ENCODE measurements at places on chromosomes 6 and 20.

GRCh38 chr6:116447052-116447451 is 14.1 kb upstream of the CALHM6 start:
- DNase-seq = no peak

DNA sequence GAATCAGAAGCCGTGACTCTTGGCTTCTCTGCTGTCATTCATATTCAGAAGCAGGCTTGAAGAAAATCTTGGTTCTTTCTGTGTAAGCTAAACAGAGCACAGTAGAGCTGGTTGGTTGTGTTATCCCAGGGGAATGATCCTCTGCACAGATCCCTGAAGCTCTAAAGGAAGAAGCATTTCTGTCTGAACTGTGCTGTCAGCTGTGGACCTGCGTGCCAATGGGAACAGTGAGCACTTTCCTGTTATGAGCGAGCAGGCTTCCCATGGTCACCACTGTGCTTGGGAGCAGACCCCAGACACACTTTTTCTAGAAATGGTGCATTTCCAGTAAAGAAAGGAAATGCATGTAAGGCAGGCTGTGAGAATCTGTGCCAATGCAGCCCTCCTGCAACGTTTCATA is 490.2 kb downstream of the EPM2A start:
- no peak for DNase-seq

GRCh38 chr6:158268361-158269147 is 43.7 kb upstream of the TULP4 start:
- no peak for DNase-seq

GRCh38 chr6:124479991-124480430 is 482.2 kb upstream of the RNF217 start:
- DNase-seq = no peak

- no peak for DNase-seq
Observed at GRCh38 chr6:10269814-10270472, 144.9 kb downstream of the TFAP2A start.

DNA sequence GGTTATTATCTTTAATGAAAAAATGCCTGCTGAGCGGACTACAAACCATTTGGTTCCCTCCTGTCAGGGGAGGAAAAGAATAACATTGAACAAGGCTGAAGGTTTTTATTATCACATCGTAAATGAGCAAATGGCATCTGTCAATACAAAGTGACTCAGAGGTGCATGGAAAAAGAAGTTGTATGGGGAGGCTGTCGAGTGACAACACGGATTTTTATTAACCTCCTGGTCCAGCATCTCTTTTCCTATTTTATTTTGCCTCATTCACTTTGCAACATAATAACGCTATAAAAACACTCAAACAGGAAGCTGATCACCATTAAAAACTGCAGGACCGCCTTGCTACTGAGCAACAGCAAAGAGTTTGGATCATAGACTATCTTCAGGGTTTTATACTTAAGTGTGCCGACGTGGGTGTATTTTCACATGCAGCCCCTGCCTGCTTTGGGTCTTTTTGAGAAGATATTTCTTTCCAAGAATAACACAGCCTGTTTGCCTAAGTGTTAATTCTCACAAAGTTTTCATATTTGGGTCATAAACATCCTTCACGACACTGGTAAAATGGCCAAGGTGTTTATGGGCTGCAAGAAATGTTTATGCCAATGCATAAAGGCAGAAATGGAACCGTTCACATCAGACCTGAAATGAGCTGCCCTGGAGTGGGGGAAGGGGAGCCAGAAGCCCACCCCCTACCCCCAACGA is 132.1 kb upstream of the SALL4 start:
- DNase-seq = no peak

GRCh38 chr6:157325069-157325805 is 1.9 kb upstream of the TMEM242 start:
- no peak for DNase-seq

- no peak for DNase-seq
Observed at GRCh38 chr6:36657271-36657670, 21.2 kb upstream of the CDKN1A start.

- no peak for DNase-seq
Observed at GRCh38 chr6:15681946-15682345, 19.1 kb upstream of the DTNBP1 start.

- DNase-seq = no peak
Observed at GRCh38 chr6:78460711-78461110, 406.6 kb upstream of the IRAK1BP1 start.

Measured in NCI-H524 treated with DMSO at 0.1 percent for 48 hours (cell line).